ENCODE measurements at places on chromosomes 2 and 18.
A peak's percentile ranks its signal among the peaks of the same experiment; 100 is the strongest.

DNA sequence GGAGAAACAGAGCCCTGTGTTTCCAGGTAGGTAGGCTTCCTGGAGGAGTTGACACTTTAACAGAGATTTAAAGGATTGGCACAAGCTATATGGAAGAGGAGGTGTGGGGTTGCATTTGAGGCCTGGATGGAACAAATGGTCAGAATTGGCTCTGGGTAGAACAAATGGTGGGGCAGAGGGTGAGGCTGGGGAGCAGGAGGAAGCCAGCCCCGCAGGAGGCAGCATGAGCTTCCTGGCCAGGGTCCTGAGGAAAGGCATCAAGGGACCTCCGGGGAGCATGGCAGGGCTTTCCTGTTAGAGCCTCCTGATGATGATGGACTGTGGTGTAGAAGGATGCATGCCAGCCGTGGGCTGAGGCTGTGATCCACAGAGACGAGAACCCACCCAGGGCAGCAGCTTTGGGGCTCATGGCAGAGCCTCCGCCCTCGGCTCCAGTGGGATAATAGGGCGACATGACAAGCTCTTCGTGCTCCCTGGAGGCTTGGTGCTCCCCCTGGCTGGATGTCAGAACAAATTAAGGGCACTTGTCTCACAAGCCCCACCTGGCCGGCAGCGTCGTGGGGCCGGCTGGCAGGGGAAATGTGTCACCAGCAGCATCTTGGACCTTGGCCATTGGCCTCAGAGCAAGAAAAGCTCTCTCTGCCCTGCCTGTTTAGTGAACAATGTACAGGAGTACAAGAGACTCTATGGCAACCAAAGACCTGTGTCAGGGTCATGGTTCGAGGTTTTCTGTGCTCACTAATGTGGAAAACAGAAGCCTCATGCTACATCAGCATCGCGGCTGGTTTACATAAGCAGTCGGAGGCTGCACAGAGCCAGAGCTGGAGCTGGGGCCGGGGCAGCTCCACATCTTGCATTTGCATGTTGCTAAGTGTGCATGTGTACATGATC is 153.5 kb downstream of the MYCN start:
- DNase-seq = no peak

GRCh38 chr18:32595832-32596231 is 125.2 kb upstream of the GAREM1 start:
- no peak for DNase-seq

- no peak for DNase-seq
Measured at GRCh38 chr2:9748577-9748976, 94.7 kb upstream of the TAF1B start.

DNA sequence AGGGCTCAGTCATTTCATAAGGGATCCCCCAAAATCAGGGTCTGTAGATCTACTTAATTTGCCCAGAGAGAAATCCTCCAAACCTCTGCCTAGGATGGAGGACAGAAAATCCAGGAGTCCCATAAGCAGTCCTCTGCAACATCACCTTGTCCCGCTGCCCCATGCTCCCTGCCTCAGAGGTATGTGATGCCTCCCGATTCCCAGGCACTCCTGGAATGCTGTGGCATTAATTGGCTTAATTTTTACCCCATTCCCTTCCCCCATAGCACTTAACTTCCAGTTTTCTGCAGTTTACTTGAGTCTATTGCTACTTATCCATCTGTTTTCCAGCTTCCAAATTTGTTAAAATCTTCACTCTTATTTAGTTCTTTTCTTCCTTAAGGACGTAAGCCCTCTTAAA is 91.6 kb upstream of the TSPYL6 start:
- no peak for DNase-seq

DNA sequence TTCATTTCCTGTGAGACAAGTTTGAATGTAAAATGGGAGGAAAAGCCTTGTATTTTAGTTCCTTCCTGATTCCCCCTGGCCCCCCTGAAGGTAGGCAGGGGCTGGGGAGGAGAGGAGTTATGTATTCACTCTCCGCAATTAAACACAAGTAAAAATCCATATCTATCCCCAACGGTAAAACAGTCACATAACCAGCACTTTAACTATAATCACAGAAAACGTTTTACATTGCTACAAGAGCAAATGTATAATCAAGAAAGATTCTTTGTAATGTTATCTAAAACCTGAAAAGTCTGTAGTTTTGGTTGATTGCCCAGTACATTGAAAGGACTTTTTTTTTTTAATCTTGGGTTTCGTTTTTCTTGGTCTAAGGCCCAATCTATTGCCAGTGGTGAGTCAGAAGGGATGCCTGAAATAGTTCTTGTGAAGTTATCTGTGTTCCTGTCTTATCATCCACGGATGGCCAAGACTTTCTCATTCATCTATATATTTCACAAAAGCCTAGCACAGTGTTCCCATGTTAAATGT is 34.5 kb upstream of the CCNYL1 start:
- DNase-seq = no peak

GRCh38 chr2:238594796-238595749 is 168.3 kb downstream of the ASB1 start:
- no peak for DNase-seq

DNA sequence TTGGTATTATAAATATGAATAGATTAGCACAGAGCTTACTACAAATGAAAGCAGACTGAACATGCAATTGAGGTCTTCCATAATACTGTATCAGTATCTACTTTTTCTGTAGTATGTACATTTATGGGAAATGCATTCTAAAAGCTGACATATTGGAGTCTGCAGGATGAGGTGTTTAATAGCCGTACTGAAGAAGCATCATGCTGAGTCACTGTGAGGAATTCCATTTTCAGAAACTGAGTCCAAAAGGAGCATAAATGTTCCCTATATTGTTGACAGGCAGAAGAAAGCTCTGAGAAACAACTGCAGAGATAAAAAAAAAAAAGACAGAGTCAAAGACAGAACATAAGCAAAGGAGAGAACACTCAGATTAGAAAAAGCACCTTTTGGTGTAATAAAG is 366.7 kb upstream of the SPHKAP start:
- DNase-seq = no peak

- no peak for DNase-seq
Measured at GRCh38 chr2:190250421-190250820, 69.2 kb downstream of the HIBCH start.

DNA sequence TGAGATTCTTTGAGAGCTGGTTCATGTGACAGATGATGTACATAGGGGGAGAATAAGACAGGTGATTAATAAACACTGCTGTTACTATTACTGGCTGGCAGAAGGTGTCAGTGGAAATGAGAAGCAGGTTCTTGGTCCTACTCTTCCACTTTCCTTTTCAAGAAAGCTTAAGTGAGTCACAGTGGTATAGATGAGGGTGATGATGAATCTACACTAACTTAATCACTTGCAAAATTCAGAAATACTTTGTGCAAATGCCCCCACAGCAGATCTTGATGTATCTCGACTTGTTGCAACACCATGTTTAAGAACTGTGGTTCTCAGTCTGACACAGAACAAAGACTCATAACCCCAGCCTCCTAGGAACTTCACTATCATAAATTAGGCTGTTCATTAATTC is 35.9 kb upstream of the MGAT5 start:
- DNase-seq = peak; percentile 64

- DNase-seq = no peak
Measured at GRCh38 chr18:9969247-9969646, 55.4 kb downstream of the VAPA start.

Data from activated CD4-positive, alpha-beta T cell treated with anti-CD3 and anti-CD28 coated beads, Interleukin-2, amount 50 U/mL, for 24 hours (primary cell).